B cell (primary cell): ENCODE measurements at places on chromosomes 11 and 22.

GRCh38 chr22:27557286-27558008 lies 244.1 kb downstream of the MN1 start:
- no peak for DNase-seq

DNA sequence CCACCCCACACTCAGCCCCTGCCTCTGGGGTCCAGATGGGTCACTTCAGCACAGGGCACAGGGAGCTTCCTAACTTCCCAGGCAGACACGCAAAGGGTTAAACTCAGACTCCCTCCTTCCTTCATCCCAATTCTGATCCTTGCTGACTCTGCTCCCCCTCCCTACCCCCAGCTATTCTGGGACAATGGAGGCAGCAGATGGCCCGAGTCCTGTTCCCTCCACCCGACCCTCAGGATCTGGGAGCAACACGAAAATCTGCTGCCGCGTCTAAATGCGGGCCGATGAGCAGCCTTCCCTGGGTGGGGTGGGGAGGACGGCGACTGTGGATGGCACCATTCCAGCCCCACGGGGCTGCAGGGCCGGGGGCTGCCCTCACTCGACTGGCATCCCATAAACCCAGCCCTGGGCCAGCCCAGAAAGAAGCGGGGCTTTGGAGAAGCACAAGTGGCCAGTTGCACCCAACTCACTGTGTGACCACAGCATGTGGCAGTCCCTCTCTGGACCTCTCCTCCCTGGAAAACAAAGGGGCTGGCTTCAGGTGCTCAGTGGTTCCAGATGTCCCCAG lies 18.7 kb downstream of the MFNG start:
- DNase-seq, result no peak

- DNase-seq, result no peak
These were observed 139.0 kb downstream of the BRD1 start for GRCh38 chr22:49688516-49689254.

DNA sequence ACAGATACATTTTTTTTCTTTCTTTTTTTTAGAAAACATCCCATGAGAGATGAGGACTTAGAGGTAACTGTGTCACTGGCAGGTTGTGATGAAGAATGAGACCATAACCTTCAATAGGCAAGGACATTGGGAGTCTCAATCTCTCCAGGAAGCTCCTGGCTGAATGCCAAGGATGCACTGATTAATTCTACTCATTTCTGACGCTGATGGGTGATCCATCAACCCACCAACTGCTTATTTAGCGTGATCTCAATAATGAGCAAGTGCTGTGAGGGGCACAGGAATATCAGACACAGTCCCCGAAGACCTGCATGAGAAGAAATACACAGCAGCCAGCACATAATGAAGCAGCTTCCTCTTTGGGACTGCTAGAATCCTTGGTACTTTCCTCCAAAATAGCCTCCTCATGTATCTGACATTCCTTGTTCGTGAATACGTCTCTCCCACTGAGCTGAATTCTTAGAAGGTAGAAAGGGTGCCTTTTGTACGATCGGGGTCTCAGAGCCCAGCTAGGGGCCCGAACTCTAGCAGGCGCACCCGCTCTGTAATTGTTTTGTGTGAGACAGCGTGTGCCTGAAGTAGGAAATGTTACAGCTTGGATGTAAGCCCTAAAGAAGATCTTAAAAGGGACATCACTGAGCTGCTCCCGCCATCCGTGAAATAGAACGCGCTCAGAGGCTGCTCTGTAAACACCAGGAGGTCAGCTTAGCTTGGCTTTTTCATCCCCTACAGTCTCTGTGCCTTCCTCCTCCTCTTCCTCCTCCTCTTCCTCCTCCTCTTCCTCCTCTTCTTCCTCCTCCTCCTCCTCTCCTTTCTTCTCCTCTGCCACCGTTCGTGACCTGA lies 7.2 kb downstream of the CLMP start:
- no peak for DNase-seq
